ENCODE measurements at places on chromosomes 6 and 20.

DNA sequence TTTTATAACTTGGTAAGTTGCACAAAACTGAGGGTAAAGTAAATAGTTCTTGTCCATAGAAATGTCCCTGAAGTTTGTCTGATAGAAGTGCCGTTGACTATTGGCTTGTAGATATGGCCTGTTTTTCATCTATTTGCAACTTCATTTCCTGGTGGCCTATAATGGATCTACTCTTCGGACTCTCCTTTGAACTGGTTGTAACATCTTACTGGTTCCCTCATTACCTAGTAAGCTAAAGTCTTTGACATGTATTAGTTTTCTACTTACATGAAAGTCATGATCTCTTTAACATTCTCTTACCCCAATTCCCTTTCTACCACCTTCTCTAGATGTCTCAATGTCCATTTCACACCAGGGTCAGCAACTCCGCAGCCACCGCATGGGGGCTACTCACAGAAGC is 146.3 kb downstream of the GRM4 start:
- no peak for DNase-seq

DNA sequence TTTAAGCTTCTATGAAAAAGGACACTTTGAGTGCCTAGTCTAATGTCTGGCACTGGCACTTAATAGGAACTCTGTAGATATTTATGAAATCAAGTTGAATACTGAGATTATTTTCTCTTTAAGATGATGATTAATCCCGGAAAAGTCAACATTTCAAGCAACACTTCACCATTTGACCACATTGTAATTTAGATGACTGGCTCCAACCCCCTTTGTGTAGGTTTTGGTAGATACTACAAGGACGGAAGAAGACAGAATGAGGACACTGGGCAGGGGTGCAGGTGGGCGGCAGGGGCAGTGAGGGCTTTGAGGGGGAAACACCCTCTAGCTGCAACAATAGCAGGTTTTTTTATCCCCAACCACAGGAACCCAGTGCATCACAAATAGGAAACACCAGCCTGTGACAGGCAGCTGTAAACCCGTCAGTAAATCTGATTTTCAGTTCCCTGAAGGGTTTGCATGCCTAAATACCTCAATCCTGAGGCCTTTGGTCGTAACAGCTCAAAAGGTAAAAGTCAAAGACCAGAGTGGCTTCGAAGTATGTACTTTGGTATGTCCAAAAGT is 4.6 kb downstream of the DTNBP1 start:
- DNase-seq = no peak

- DNase-seq = no peak
Measured at GRCh38 chr6:133247581-133247980, 6.4 kb downstream of the EYA4 start.

- DNase-seq = no peak
Measured at GRCh38 chr6:137391061-137391814, 103.0 kb downstream of the OLIG3 start.

- no peak for DNase-seq
Measured at GRCh38 chr6:25428758-25429317, 149.7 kb downstream of the CARMIL1 start.

GRCh38 chr6:356828-357251 is 34.7 kb upstream of the IRF4 start:
- no peak for DNase-seq

DNA sequence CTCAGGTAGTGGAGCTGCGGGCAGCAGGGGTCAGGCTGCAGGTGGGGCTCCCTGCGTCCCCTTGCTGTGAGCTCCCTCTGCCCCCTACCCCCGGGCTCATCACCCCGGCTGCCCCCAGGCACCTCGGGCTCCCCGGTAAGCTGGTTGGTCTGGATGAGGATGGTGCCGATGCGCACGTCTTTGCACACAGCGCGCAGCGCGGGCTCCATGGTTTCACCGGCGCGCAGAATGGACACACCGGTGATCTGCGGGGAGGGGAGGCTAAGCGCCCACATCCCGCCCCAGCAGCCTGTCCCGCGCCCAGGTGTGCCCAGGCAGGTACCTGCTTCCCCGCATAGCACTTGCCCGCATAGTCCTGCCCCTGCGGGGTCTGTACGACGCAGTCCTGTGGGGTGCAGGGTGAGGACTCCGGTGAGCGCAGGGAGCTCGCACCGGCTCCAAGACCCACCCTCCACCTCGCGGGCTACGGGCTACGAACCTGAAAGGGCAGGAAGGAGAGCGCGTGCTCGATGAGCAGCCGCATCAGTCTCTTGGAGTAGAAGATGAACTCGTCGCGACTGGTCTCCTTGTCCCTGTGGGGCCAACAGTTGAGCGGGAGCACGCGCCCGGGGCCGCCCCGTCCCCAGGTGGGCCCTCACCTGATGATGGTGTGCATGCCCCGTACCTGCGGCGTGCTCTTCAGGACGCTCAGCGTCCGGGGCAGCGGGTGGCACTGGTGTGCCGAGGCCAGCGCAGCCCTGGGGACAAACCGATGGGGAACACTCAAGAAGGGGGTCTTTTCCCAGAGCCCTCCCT is 15.5 kb downstream of the UCKL1 start:
- DNase-seq = no peak

GRCh38 chr20:52242237-52243230 is 51.0 kb upstream of the ZFP64 start:
- no peak for DNase-seq

Data from AG04449 (cell line).